ENCODE measurements at places on chromosomes 16 and 17.

- no peak for DNase-seq
These were observed 7.2 kb downstream of the SGSM2 start for GRCh38 chr17:2344528-2344927.

DNA sequence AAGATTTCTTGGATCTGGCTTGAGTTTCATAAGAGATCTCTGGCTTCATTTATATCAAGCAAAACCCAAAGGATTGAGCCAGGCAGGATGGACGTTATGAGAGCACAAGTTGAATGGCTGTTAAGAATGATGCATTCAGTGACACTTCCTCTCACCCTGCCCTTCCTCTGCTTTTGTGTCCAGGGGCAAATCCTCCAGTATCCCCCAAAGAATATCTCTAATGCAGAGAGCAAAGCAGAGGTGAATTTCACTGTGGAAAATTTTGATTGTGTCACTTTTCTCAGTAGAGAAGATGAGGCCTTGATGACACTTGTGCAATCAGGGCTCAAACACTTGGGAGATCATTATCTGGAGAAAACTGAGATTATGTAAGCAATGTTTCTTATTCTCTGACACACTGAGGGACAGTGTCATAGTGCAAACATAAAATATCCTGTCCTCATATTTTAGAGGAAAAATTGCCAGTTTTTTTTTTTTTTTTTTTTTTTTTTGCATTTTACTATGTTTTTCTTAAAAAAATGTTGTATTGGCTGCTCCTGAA is 25.3 kb downstream of the MARCHF10 start:
- no peak for DNase-seq

GRCh38 chr16:55452996-55453395 is 26.0 kb upstream of the MMP2 start:
- no peak for DNase-seq

- peak; percentile 37 for DNase-seq
These were observed 1.9 kb downstream of the DCAF7 start for GRCh38 chr17:63552211-63552610.

- DNase-seq: no peak
These were observed 33.4 kb downstream of the ZZEF1 start for GRCh38 chr17:4109449-4109848.

DNA sequence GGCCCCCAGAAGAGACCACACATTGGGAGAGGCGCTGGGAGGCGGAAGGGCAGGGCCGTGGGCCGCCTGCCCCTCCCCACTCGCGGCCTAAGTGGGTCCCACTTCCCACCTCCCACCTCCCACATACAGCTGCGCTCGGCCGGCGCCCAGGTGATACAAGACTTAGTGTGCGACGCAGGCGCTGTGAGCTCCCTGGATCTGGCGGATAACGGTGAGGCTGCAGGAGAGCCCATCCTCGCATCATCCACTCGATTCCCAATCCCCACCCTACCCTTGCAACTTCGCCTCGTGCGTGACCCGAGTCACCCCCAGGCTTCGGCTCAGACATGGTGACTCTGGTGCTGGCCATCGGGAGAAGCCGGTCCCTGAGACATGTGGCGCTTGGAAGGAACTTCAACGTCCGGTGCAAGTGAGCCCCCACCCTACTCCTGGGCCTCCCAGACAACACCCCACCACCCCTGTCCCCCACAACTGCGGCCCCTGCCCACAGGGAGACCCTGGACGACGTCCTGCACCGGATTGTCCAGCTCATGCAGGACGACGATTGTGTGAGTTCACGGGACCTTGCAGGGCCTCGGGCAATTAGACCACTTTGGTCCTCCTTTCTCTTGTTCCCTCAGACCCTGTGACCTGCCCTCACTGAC is 3.9 kb downstream of the CARMIL2 start:
- DNase-seq: no peak

DNA sequence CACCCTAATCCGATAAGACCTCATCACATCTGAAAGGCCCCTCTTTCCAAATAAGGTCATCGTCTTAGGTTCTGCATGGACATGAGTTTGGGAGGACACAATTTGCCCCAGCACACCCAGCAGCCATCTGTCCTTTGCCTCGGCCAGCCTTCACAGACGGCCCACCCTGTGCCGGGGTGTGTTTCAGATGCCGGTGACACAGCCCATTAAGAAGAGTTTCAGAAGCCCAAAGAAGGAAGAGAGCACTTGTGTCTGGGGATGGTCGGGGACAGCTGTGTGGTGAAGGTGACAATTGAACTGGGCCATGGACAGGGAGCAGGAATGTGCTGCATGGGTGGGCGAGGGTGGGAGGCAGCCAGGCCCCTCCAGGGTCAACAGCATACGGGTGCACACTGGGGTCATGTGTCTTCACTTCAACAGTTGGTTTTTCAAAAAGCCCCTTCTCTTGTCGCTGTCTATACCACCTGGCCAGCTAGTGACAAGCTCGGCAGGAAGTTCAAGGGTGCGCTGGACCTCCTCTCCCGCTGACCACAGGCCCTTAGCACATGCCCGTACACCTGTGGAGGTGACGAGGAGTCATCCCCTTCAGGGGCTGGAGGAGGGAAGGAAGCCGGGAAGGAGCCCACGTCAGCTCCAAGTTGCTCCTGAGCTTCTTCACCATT is 183.1 kb downstream of the C16orf95 start:
- no peak for DNase-seq

DNA sequence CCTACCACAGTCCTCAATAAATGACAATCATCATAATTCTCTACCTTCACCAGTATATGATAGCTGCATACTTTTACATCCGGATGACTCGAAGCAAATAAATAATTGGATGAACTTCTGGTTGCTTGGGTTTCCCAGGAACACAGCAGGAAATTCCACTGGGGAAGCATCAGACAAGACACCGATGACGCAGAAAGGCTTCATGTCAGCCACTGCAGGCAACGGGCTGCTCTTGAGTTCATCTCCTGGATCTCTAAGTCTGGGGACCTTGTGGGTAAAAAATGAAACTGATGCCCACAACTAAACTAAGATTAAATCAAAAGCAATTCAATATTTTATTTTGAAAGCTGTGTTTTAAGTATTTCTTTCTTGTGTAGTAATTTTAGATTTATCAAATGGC is 472.1 kb upstream of the C16orf82 start:
- DNase-seq: no peak

- DNase-seq: no peak
These were observed 47.1 kb downstream of the BCL7C start for GRCh38 chr16:30846649-30847402.

- no peak for DNase-seq
These were observed 130.5 kb downstream of the OR1D5 start for GRCh38 chr17:2932946-2933345.

GRCh38 chr17:31568121-31568520 is 176.6 kb downstream of the RAB11FIP4 start:
- DNase-seq: no peak

GRCh38 chr16:19840524-19841110 is 44.0 kb downstream of the GPRC5B start:
- DNase-seq: no peak

DNA sequence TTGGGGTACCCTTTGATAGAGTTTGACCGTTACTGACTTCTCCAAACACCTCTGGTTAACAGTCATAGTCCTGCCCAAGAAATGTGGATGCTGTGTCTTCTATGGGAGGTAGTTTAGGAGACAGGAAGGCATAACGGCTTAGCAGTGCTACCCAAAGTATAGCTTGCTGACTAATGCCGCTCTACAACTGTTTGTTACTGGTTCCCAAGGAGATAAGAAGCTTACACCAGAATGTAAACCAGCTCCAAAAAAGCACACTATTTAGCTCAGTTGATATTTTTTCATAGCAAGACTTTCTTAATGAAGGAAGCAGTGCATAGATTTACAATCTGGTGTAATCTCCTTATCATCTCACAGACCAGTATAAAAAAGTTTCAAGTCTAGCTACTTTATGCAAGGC is 95.7 kb downstream of the HS3ST3B1 start:
- DNase-seq: peak; percentile 7

DNA sequence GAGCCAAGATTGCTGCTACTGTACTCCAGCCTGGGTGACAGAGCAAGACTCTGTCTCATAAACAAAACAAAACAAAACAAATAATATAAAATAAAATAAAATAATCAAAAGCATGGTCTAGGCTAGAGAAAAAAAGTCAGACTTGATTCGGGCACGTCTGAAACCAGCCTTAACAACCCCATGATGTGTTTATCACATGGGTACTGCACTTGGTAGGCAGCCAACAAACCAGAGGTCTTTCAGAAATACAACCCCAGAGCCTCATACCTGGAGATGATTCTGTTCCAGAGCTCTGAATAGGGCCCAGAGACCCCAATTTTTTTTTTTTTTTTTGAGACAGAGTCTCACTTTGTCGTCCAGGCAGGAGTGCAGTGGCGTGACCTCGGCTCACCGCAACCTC is 9.6 kb upstream of the HAPSTR1 start:
- DNase-seq: no peak

DNA sequence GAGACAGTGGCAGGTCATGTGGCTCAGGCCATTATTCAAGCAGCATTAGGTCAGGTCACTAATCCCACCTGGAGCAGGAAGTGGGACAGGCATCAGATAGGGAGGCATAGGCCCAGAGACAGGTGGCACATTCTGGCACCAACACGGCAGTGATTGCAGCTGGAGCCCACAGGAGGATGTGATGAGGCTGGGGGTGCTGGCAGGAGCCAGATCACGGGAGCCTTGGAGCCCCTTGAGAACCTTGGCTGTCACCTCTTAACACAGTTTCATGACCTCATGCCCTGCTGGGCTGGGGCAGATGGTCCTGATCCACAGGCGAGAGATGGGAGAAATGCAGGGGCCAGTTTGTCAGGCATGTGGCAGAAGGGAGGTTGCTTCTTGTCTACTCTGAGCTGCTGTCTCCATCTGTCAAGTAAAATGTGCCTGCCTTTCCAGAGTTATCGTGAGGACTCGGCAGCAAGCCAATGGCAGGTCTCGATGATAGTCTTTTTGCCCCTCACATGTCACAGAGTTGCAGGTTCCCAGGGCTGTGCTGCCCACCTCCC is 109.6 kb downstream of the CLEC16A start:
- DNase-seq: no peak

DNA sequence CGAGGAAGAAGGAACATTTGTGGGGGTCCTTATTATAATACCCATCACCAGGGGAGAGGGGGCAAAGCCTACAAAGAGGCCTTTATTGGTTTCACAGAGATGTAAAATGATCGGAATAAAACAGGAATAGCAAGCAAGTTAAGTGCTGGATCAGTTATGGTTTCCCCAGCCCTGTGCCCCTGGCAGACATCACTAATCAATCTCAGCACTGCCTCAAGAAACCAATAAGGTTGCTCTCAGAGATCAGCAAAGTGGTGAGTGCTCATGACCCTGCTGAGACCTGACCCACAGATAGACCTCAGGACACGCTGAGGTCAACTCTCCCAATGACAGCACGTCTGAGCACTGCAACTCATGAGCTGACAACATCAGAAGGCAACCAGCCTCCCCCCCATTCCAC is 66.3 kb downstream of the ZNF423 start:
- DNase-seq: no peak

GRCh38 chr17:5380491-5381135 is 38.8 kb downstream of the NUP88 start:
- DNase-seq: peak; percentile 10

DNA sequence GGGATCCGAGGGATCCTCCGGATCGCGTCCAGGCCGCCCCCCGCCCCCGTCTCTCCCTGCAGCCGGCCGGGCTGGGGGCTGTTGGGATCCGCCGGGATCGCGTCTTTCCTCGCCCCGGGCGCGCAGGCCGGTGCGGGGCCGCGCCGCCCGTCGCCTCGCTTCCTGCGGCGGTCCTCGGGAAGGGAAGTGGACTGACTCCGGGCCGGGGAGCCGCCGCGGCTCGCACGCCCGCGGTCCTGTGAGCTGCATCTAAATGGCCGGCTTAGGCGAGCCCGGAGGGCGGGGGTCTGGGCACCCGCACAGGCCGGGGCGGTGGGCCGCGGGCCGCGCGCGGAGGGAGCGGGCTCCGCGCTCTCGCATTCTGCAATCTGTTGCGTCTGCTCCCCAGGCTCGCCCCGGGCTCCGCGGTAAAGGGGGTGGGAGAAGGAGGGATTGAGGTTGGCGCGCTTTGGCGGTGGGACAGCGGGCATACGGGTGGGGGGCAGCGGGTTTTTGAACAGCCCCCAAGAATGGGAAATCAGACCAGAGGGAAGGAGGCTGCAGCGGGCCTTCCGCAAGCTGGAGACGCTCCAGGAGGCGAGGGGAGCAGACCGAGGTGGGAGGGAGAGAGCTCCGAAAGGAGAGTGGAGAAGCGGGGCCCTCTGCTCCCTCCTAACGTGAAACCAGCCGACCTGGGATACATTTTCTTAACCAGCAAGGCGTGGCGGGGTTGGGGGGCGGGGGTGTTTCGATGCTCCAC is 2.2 kb downstream of the TMEM132E start:
- DNase-seq: no peak

DNA sequence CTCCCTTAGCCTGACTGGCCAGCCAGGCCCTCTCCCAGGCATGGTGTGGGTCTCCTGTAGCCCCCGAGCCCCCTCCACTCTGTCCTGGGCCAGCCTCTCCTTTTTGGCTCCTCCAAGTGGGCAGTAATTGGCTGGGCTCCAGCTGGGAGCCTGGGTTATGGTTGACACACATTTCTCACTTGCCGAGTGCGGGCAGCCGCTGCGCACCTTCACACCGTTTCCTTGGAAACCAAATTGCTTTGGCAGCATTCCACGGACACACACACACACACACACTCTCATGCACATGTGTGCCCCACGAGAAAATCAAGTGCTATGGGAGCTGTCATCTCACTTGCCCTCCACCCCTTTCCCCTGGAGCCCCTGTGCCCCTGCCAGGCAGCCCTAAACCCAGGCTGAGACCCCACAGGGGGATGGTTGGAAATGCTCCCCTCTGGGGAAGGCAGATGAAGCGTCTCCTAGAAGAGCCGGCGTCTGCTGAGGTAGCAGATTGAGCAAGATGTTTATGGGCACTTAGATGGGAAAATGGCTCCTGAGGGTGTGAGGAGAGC is 402.7 kb upstream of the TNRC6C start:
- DNase-seq: no peak

DNA sequence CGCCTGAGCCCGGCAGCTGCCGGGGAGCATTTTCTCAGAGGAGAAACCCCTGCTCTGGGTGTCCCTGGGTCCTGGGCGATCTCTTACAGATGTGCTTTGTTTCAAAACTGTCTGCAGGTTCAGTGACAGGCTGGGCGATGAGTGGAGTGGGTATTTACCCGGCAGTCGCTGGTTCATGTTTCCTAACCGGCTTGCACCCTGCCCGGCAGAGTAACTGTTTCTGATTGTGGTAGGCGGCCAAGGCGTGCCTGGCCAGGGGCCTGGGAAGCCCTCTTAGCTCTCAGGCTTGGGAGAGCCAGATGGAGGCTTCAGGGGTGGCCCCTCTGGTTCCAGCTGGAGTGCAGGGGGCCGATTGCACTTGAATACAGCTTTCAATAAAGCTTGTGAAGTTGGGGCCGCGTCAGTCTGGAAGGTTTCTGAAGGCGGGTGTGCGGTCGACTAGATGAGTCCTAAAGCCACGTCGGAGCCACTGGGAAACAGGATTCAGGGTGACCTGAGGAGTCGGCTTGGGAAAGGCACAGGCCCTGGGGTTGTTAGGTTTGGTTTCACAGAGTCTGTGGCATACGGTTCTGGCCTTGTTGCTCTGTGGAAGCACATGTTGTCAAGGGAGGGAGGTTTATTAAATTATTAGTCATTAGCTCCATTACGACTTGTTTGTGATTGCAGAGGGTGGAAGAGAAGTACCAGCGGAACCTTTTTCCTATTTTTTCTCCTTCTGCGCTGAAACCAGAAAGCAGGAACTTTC is 1.4 kb downstream of the BAIAP2 start:
- peak; percentile 50 for DNase-seq

Measured in fibroblast of the aortic adventitia (primary cell).